Bronchial smooth muscle cell (primary cell): ENCODE measurements at places on chromosomes 6 and 20. TPM values are rescaled to one million over a fixed set of nuclear protein-coding genes. Genes with fewer than 3 reads are reported as not detected.

Gene PTCRA
- not detected in 2 replicates for total RNA-seq

Gene CPNE5
- total RNA-seq = 0.47 TPM in 1 of 2 replicates, not detected in the other

Gene MLN
- total RNA-seq = not detected in 2 replicates

Gene SMLR1
- total RNA-seq = not detected in 2 replicates

Gene NHLRC1
- total RNA-seq = 2.2 and 3.6 TPM in 2 replicates

Gene SASH1
- 55.9 and 65.3 TPM in 2 replicates for total RNA-seq

Gene HSPA12B
- 1.9 and 4.5 TPM in 2 replicates for total RNA-seq
